ENCODE measurements at places on chromosomes 12 and 14. TPM values are rescaled to one million over a fixed set of nuclear protein-coding genes. Genes with fewer than 3 reads are reported as not detected.

DNA sequence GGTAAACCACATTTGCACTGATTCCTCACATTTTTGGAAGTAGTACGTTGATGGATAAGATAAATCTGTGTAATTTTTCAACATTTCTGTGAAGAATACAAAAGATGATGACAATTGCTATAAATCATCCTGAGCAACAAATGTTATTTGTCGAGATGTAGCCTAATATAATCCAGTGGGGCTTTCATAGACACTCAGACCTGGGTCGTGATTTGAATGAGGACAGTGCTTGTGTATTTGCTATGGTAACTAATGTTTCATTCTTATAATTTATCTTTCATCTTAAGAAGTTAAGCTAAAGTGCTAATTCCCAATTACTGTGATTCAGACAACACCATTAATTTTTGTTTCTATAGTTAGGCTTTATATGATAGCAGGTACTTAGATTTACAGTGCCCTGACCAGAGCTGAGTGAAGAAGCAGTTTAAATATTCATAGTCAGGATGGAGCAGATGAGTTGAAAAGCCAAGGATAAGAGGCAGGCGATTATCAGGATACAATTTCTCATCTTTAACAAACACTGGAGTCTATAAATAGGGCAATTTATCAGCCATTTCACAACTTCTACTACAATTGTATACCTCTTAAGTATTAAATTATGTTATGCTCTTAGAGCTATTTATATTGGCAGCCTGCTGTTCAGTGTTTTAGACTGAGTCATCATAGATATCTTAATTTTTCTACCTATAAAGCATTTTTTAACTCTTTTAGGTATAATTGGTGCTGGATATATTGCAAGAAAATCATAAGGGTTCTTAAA lies 359.9 kb downstream of the TRHDE start:
- no peak overlapping the region for H3K27ac ChIP-seq
- H3K4me3 ChIP-seq = no peak overlapping the region

GRCh38 chr14:42710071-42710470 lies 1103.4 kb downstream of the LRFN5 start:
- no peak overlapping the region for H3K27ac ChIP-seq
- no peaks in the 10 kb centered on the region for H3K36me3 ChIP-seq
- H3K4me1 ChIP-seq = no peaks in the 10 kb centered on the region
- no peak for DNase-seq

Gene PDE3A
- 20.5 TPM for total RNA-seq

DNA sequence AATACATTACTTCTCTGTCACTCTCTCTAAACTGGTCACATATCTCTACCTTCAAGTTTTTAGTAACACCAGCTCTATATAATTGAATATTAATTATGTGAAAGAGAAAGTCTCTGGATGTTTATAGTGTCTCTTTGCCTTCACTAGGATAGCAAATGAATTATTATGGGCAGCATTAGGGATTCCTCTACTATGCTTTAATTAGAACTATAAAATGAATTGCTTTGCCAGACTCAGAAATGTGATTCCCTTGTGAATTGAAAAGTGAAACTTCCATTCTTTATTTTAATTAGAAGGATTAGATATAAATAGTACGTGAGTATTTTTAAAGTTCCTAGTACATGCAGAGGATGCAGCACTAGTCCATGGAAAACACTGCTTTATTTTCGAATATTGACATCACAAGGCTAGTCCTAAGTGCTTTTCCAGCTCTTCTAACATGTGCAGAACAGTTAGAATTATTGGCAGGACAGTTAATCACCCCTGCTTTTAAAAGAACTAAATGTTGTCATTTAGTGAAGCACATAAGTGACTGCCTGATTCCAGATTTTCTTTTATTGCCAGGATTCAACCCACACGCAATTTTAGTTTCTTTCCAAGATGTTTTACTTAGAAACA lies 23.0 kb upstream of the REP15 start:
- H3K4me1 ChIP-seq = no peaks in the 10 kb centered on the region
- peaks cover 8% of the 10 kb centered on the region for H3K36me3 ChIP-seq
- H3K27ac ChIP-seq = no peak overlapping the region
- no peak for DNase-seq
- H3K4me3 ChIP-seq = no peak overlapping the region

Gene GUCY2C
- not detected for total RNA-seq

Gene TRMT61A
- 10.4 TPM for total RNA-seq

DNA sequence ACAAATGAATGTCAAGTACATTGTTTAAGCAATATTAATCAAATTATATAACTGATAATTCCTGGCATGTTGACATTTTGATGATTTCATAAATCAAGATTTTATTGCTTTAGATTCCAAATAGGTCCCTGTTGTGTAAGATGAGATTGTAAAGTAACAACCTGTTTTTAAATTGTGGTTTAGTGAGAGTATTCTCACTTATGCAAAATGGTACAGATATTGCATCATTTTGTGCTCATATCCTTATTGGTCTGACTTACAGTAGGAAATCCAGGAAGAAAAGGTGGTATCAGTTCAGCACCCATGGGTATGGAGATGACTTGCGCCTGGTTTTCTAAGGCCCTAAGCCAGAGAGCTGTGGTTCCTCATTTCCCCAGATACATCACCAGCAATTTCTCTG lies 165.5 kb downstream of the KIF21A start:
- no peaks in the 10 kb centered on the region for H3K36me3 ChIP-seq
- H3K27ac ChIP-seq = no peak overlapping the region
- no peaks in the 10 kb centered on the region for H3K27me3 ChIP-seq
- H3K4me1 ChIP-seq = no peaks in the 10 kb centered on the region
- DNase-seq = no peak

Gene ESRRB
- total RNA-seq = not detected

DNA sequence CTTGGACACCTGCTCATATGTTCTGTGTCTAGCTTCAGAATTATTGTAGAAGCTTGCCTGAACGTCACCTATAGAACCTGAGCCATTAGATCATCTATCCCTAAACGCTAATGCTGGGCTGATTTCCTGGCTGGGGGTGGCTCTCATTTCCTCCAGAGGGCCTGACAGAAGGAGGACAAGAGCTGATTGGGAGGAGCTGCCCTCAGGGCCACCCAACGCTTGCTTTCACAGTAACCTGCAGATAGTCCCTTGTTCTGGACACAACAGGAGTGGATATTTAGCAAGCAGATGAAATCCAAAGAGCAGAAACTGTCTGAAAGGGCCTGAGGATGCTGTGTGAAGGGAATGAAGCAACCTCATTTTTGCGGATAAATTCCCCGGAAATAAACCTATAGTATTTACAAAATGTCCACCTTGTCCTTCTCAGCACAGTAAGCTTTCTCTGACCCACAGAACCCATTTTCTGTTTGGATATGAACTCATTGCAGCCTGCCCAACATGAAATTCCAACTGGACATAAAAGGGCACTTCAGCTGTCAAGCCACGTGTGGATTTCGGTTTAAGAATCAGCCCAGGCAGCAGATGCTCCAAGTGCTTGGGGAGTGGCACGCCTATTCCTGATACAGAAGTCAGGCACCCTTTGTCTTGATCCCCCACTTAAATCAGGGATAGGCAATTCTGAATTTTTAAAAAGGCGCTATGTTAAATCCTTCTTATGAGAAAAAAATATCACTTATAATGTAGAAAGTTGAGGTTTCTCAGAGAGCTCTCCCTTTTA lies 32.8 kb upstream of the TUBA1C start:
- DNase-seq = no peak
- H3K4me1 ChIP-seq = peaks cover 22% of the 10 kb centered on the region
- H3K4me3 ChIP-seq = no peak overlapping the region
- no peaks in the 10 kb centered on the region for H3K36me3 ChIP-seq
- H3K27me3 ChIP-seq = no peaks in the 10 kb centered on the region

GRCh38 chr12:7042842-7043241 lies 17.7 kb upstream of the C1S start:
- H3K27ac ChIP-seq = no peak overlapping the region
- H3K4me1 ChIP-seq = no peaks in the 10 kb centered on the region
- H3K36me3 ChIP-seq = no peaks in the 10 kb centered on the region
- H3K4me3 ChIP-seq = no peak overlapping the region

Gene PPP2R5C
- total RNA-seq = 59.0 TPM

Gene MIP
- total RNA-seq = not detected

GRCh38 chr14:61889914-61890351 lies 127.7 kb downstream of the SNAPC1 start:
- H3K4me3 ChIP-seq = no peak overlapping the region
- DNase-seq = no peak
- no peaks in the 10 kb centered on the region for H3K27me3 ChIP-seq
- no peaks in the 10 kb centered on the region for H3K36me3 ChIP-seq
- no peak overlapping the region for H3K27ac ChIP-seq

GRCh38 chr12:42097971-42098370 lies 46.7 kb downstream of the GXYLT1 start:
- no peaks in the 10 kb centered on the region for H3K36me3 ChIP-seq
- no peak overlapping the region for H3K27ac ChIP-seq
- H3K4me3 ChIP-seq = no peak overlapping the region
- no peaks in the 10 kb centered on the region for H3K4me1 ChIP-seq
- no peak for DNase-seq
- no peaks in the 10 kb centered on the region for H3K27me3 ChIP-seq

- no peaks in the 10 kb centered on the region for H3K4me1 ChIP-seq
- no peaks in the 10 kb centered on the region for H3K27me3 ChIP-seq
- no peaks in the 10 kb centered on the region for H3K36me3 ChIP-seq
These were observed 111.3 kb downstream of the AEBP2 start for GRCh38 chr12:19550626-19551025.

Gene SOCS4
- 6.6 TPM for total RNA-seq

DNA sequence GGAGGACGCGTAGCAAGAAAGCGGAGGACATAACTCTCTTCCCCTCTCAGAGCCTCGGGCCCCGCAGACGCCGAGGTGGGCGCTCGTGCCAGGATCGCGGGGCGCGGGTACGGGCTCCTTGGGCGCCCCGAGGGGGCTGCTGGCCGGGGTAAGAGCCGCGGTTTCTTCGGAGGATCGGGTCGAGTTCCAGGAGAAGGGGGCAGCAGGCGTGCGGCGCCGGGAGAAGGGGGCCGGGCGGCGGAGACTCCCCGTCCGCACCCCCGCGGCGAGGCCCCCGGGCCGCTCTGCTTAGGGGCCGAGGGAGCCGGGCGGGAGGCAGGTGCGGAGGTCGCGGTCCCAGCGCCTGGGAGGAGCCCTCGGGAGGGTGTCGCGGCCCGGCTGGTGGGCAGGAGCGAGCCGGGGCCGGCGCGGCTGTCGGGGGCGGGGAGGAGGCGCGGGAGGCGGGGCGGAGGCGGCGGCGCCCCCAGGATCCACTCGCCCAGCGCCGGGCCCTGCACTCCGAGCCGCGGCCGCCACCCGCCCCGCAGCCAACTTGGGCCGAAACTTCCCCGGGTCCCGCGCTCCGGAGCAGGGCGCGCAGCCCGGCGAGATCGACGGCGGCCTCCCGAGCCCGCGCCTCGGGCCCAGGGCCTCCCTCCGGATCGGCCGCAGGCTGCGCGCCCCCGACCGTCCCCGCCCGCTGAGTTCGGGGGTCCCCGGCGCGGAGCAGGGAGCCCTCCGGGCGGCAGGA lies 64.4 kb downstream of the FBXL14 start:
- no peaks in the 10 kb centered on the region for H3K36me3 ChIP-seq
- no peak for DNase-seq
- H3K4me1 ChIP-seq = peaks cover 6% of the 10 kb centered on the region
- H3K4me3 ChIP-seq = no peak overlapping the region

Data from body of pancreas (tissue), 4 donors.